ENCODE measurements at places on chromosomes 1 and 21.

- no peaks in the 10 kb centered on the region for H3K36me3 ChIP-seq
- H3K27ac ChIP-seq = no peak overlapping the region
- no peak for DNase-seq
- peaks cover 9% of the 10 kb centered on the region for H3K4me1 ChIP-seq
These were observed 72.6 kb upstream of the USP24 start for GRCh38 chr1:55287723-55288122.

GRCh38 chr1:198135366-198135765 is 21.4 kb upstream of the NEK7 start:
- no peak overlapping the region for H3K27ac ChIP-seq
- no peak overlapping the region for H3K4me3 ChIP-seq
- H3K4me1 ChIP-seq = no peaks in the 10 kb centered on the region
- H3K27me3 ChIP-seq = no peaks in the 10 kb centered on the region

- DNase-seq = no peak
- H3K36me3 ChIP-seq = peaks cover 19% of the 10 kb centered on the region
- peak overlapping the region; percentile 93 for H3K27ac ChIP-seq
- H3K4me3 ChIP-seq = peak overlapping the region; percentile 75
- peaks cover 55% of the 10 kb centered on the region for H3K4me1 ChIP-seq
These were observed 2.4 kb downstream of the ATP8B2 start for GRCh38 chr1:154327466-154328317.

- no peak overlapping the region for H3K27ac ChIP-seq
- no peak overlapping the region for H3K4me3 ChIP-seq
- H3K36me3 ChIP-seq = no peaks in the 10 kb centered on the region
- no peaks in the 10 kb centered on the region for H3K27me3 ChIP-seq
These were observed 110.7 kb downstream of the ETS2 start for GRCh38 chr21:38916214-38916964.

DNA sequence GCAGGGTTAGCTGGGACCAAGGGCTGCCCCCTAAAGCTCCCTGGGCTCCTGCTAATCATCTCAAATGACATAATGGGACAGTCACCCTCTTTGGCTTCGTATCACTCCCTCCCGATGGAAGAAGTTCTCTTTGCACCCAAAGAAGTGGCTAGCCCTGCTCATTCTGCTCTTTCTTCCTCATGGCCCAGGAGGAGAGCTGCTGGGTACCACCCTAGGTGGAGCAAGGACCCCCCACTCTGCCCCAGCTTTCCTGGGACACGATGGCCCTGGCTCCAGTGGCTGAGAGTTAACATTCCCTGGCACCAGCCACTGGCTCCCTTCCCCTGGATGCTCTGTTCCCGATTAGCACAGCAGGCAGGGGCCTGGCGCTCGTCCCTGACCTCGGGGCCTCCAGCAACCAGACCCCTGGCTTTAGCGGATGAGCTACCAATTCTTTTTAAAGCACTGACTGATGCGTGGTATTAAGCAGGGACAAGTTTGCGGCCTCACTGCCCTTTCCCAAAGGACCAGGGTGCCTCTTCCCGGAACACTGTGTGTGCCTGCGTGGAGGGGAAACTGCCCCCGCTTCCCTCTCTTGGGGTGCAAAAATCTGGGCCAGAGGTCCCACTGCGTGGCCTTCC is 1.2 kb downstream of the MYOM3 start:
- no peak overlapping the region for H3K4me3 ChIP-seq
- H3K4me1 ChIP-seq = peaks cover 44% of the 10 kb centered on the region
- peak overlapping the region; percentile 70 for H3K27ac ChIP-seq

DNA sequence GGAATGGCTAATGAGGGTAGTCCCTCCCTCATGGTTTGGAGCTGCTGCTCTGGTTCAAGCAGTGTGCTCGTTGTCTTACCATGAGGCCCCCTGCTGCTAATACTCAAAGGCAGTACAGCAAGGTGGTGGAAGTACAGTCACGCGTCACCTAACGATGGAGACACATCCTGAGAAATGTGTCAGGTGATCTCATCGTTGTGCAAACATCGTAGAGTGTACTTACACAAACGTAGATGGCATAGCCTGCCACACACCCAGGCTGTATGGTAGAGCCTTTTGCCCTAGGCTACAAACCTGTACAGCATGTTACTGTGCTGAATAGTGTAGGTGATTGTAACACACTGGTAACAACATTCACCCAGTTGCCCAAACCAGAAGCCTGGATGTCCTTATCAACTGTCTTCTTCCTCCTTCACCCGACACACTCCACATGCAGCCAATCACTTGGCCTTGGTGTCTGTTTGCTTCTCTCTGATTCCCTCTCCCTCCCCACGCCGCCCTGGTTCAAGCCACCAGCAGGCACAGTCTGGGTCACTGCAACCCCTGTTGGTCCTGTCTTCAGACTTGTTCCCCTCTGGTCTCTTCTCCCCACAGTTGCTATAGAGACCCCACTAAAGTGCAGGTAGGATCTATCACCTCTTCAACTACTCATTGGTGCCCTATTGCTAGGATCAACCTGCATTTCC is 6.0 kb upstream of the KCNA2 start:
- H3K4me3 ChIP-seq = no peak overlapping the region
- no peak for DNase-seq
- H3K4me1 ChIP-seq = peaks cover 9% of the 10 kb centered on the region

DNA sequence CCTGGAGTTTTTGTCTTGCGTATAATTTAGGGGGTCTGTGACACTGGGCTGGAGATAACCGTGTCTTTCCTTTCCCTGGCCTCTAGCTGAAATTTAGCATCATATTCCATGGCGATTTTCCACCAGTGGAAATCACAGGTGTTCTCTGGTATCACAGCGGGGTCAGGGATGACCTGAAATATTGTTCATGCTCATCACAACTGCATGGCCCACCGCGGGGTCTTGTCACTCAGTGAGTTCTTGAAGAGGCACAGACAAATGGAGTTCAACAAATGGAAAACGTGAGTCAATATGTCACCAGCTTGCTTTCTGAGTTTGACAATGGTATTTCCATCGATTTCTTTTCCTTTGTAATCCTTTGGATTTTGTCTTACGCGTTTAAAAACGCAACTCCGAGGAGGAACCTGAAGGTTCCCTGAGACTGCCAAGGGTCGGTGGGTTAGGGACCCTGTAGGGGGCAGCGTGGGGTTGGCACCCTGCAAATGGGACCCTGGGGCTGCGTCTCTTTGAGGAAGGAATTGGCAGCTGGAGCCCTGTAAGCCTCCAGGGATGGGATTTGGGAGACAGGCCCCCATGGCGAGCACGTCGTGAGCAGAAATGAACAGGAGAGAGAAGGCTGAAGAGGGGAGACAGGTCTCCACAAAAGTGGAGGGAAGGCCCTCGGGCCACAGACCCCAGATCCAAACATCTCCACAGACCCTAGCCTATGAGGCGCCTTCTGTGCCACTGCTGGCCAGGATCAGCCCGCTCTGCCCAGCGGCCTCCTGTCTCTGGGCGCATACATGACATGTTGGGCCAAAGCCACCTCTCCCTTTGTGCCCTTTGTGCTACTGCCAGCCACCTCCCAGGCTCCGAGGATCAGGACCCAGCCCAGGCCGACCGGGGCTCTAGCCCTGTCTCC is 32.1 kb upstream of the RUNX3 start:
- no peak overlapping the region for H3K4me3 ChIP-seq
- H3K36me3 ChIP-seq = no peaks in the 10 kb centered on the region
- no peak overlapping the region for H3K27ac ChIP-seq
- peaks cover 20% of the 10 kb centered on the region for H3K27me3 ChIP-seq
- no peak for DNase-seq

DNA sequence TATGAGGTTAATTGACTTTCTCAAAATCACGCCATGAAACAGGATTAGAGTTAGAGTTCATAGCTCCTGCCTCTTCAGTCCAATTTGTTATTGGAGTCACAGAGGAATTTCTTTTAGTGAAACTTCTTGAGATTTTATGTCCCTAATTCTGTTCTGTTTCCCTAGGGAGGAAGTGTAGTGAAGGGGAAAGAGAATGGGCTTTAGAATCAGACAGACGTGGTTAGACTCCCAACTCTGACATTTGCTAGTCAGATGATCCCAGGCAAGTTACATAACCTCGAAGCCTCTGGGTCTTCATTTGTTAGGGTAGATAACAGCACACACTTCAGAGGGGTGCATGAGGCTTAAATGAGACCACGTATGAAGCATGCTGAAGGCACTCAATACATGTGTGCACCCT is 83.9 kb downstream of the ASTN1 start:
- DNase-seq = no peak
- H3K4me3 ChIP-seq = no peak overlapping the region
- H3K27ac ChIP-seq = no peak overlapping the region
- H3K36me3 ChIP-seq = no peaks in the 10 kb centered on the region
- no peaks in the 10 kb centered on the region for H3K27me3 ChIP-seq

DNA sequence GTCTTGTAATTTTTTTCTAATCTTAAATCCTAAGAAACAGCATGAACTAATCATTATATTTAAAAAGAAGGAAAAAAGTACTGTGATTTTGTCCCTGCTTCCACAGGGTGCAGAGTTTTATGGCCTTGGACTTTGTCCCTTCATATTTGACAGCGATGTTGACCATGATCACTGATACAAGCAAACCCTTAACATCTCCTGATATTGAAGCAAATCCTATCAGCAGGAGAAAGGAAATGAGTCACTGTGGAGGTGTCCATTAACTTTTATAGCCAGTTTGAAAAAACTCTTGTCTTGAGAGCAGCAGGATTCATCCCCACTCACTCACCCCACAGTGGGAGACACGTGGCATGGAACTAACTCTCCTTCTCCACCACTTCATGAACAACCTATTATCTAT is 5.1 kb upstream of the REG4 start:
- no peaks in the 10 kb centered on the region for H3K36me3 ChIP-seq
- no peaks in the 10 kb centered on the region for H3K4me1 ChIP-seq
- H3K27ac ChIP-seq = no peak overlapping the region

GRCh38 chr1:152768847-152769533 is 6.0 kb upstream of the LCE1F start:
- peaks cover 3% of the 10 kb centered on the region for H3K4me1 ChIP-seq
- no peak overlapping the region for H3K27ac ChIP-seq
- DNase-seq = no peak
- H3K36me3 ChIP-seq = no peaks in the 10 kb centered on the region

- H3K27ac ChIP-seq = no peak overlapping the region
- DNase-seq = no peak
- H3K27me3 ChIP-seq = peaks cover 93% of the 10 kb centered on the region
- peaks cover 18% of the 10 kb centered on the region for H3K4me1 ChIP-seq
These were observed 928 bp downstream of the SLC6A17 start for GRCh38 chr1:110151175-110151669.

DNA sequence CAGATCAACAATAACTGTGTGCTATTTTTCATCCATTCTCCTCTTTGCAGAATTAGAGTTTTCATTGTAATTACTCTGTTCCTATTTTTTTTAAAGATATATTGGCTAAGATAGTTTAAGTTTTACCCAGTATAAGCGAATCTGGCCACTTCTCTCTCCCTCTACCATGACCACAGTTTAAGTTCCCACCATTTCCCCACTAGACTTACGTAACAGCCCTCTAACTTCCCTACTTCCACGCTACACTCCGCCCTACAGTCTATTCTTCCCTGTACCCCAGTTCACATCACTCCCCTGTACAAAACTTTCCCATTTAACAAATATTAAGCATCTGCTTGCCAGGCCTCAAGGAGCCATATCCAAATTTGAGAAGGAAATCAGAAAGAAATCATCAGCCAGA is 16.5 kb downstream of the CTSK start:
- H3K27ac ChIP-seq = no peak overlapping the region
- no peak for DNase-seq
- no peaks in the 10 kb centered on the region for H3K4me1 ChIP-seq
- H3K4me3 ChIP-seq = no peak overlapping the region
- H3K27me3 ChIP-seq = no peaks in the 10 kb centered on the region
- H3K36me3 ChIP-seq = peaks cover 15% of the 10 kb centered on the region

DNA sequence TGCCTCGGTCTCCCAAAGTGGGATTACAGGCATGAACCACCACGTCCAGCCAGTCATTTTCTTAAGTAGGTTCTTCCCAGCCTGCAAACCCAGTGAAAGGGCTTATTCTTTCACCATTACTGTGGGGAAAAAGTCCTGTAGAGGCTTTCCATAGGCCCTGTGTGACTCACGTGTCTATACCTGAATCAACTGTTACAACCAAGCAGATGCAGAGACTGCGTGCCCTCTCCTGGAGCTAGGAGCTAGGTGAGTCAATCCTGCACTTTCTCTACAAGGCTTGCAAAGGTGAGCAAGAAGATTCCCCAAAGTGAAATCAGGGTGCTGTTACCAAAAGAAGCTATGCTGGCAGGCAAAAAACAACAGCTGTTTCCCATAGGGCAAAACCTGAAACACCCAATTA is 13.8 kb upstream of the MPZL1 start:
- H3K4me3 ChIP-seq = no peak overlapping the region
- H3K27ac ChIP-seq = no peak overlapping the region
- H3K4me1 ChIP-seq = peaks cover 2% of the 10 kb centered on the region
- no peak for DNase-seq
- no peaks in the 10 kb centered on the region for H3K27me3 ChIP-seq

DNA sequence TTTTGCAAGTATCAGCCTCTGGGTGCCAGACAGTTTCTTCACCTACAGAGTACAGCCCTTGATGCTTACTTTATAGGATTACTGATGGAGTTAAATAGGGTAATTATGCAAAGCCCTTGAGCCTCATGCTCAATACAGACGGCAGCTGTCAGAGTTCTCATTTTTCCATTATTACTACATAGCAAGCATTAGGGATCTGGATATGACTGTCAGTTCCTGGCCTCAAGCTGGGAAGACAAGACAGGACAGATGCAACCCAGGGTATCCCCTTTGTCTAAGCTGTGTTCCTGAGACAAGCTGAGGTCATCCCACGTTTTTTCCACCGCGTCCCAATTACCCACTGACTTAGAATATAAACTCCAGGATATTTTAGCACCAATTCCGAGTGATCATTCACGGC is 94.4 kb downstream of the SLC35F3 start:
- H3K36me3 ChIP-seq = no peaks in the 10 kb centered on the region
- DNase-seq = no peak
- H3K4me1 ChIP-seq = no peaks in the 10 kb centered on the region

- no peaks in the 10 kb centered on the region for H3K4me1 ChIP-seq
- no peak overlapping the region for H3K4me3 ChIP-seq
- H3K27me3 ChIP-seq = no peaks in the 10 kb centered on the region
These were observed 13.2 kb downstream of the KIF17 start for GRCh38 chr1:20704390-20705202.

- no peaks in the 10 kb centered on the region for H3K4me1 ChIP-seq
- no peak overlapping the region for H3K4me3 ChIP-seq
- H3K27me3 ChIP-seq = no peaks in the 10 kb centered on the region
- no peak overlapping the region for H3K27ac ChIP-seq
- H3K36me3 ChIP-seq = no peaks in the 10 kb centered on the region
These were observed 125.3 kb upstream of the NGF start for GRCh38 chr1:115463347-115463746.

DNA sequence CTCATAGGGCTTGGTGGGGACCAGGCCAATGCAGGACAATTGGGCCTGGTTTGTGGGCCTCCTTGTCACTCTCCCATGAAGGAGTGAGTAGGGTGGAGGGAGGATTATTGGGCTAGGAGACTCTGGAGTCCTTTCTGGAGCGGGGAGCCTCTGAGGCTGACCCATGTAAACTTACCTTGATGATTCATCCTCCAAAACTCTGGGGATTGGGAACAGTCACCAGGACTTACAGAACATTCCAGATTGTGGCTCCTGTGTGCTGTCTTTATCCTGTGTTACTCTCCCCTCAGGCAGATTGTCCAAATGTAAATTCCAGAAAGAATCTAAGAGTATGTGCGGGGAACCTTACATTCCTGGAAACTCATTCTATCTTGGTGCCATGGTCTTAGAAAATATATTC is 197.6 kb downstream of the CAMTA1 start:
- H3K27me3 ChIP-seq = peaks cover 21% of the 10 kb centered on the region
- no peaks in the 10 kb centered on the region for H3K36me3 ChIP-seq
- no peak overlapping the region for H3K4me3 ChIP-seq
